Bone marrow (tissue), 2 donors: ENCODE measurements at places on chromosomes 5 and 9.

- DNase-seq: no peak
These were observed 126.6 kb downstream of the SLC24A2 start for GRCh38 chr9:19662213-19662612.

GRCh38 chr5:124995421-124995820 is 249.0 kb upstream of the ZNF608 start:
- no peak for DNase-seq

- DNase-seq: no peak
These were observed 402.3 kb upstream of the ZNF608 start for GRCh38 chr5:125148706-125149105.

- no peak for DNase-seq
These were observed 165.6 kb upstream of the IER5L start for GRCh38 chr9:129343424-129344375.

DNA sequence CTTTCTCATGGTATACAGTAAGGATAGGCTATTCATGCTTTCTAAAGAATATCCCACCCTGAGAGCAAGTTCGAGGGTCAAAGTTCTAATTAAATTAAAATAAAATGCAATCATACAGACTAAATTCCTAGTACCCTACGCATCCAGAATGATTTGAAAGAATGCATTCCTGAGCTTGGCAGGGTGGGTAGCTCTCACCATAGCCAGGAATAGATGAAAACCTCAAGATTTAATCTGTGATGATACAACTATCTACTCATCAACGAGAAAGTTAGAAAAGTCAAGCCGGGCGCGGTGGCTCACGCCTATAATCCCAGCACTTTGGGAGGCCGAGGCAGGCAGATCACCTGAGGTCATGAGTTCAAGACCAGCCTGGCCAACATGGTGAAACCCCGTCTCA is 32.3 kb downstream of the SERINC5 start:
- no peak for DNase-seq

GRCh38 chr5:55857247-55857640 is 6.1 kb downstream of the IL31RA start:
- no peak for DNase-seq

- DNase-seq: no peak
These were observed 27.3 kb upstream of the FER start for GRCh38 chr5:108720391-108720790.

GRCh38 chr9:112774006-112774996 is 23.7 kb downstream of the SNX30 start:
- no peak for DNase-seq
